ENCODE measurements at places on chromosomes 1 and 21. TPM values are rescaled to one million over a fixed set of nuclear protein-coding genes. Genes with fewer than 3 reads are reported as not detected.

DNA sequence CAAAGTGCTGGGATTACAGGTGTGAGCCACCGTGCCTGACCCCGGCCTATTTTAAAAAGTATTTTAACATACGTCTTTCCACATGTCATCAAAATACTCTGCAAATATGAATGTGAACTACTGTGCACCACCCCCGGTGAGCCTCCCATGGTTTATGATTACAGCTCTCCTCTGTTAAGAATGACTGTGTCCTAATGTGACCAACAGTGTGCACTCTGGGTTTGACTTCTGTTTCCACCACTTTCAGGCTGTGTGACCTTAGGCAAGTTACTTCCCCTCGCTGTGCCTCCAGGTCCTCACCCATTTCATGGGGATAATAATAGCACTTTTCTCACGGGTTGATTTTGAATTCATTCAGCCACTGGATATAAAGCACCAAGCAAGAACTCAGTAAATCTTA lies 14.7 kb downstream of the AMPD2 start:
- H3K36me3 ChIP-seq, result peaks cover 20% of the 10 kb centered on the region
- peaks cover 6% of the 10 kb centered on the region for H3K4me1 ChIP-seq
- no peak overlapping the region for H3K27ac ChIP-seq
- no peak overlapping the region for H3K4me3 ChIP-seq

DNA sequence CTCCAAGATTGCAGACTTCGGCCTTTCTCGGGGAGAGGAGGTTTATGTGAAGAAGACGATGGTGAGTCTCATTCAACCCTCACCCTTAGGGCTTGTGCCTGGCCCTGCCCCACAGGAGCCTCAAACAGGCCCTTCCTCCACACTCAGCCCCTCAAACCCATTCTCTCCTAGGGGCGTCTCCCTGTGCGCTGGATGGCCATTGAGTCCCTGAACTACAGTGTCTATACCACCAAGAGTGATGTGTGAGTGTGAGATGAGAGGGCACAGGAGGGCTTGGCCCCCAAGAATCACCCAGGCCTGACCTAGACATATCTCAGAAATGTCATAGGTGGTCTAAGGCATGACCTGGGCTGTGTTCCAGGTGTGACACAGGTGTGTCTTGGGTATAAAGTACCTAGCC lies 18.3 kb upstream of the MPL start:
- H3K4me1 ChIP-seq, result no peaks in the 10 kb centered on the region
- H3K27ac ChIP-seq, result no peak overlapping the region
- no peak overlapping the region for H3K4me3 ChIP-seq
- no peaks in the 10 kb centered on the region for H3K36me3 ChIP-seq
- DNase-seq, result no peak

LIX1L gene
- 49.5 TPM for total RNA-seq

CFAP298 gene
- total RNA-seq, result 31.4 TPM

All from thoracic aorta (tissue), 2 donors.